Activated CD8-positive, alpha-beta memory T cell treated with anti-CD3 and anti-CD28 coated beads, Interleukin-2, amount 10 ng/mL, durations not matched to agents 7 days and 5 days (primary cell): ENCODE measurements at places on chromosomes 6 and 20. TPM values are rescaled to one million over a fixed set of nuclear protein-coding genes. Genes with fewer than 3 reads are reported as not detected.

- no peaks in the 10 kb centered on the region for H3K4me1 ChIP-seq
- no peak for DNase-seq
- no peak overlapping the region for H3K27ac ChIP-seq
- H3K27me3 ChIP-seq = peaks cover 11% of the 10 kb centered on the region
Measured at GRCh38 chr20:34984756-34985261, 29.1 kb downstream of the MYH7B start.

DNA sequence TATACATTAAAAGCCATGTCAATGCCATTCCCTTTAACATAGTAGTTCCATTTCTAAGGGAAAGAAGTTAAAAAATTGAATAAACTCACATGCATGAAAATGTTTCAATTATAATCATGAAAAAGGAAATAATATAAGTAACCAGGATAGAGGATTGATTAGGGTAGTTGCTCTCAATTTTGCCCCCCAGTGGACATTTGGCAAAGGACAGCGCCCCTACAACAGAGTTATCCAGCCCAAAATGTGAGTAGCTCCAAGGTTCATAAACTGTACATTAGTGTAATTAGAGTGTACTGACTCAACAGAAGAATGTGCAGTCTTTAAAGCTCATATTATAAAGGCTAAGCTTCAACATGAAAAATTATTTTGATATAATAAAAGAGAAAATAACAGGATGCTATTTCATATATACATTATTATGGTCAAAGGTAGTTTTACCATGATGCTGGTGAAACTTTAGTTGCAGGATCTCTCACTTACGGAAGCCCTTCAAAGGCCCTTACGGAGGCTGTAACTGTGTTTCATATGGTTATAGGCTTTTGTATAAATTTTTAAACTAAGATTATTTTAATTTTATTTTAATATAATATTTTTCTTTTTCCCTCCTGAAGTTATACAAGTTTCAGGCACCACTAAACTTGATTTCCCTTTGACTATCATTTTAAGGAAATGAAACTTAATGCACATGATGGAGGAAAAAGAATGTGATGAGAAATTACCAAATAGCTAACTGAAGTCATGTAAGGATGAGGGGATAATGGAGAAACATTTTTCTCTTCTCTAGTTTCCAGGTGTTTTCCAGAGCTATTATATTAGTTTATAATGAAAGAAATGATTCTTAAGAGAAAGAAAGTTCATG lies 403.6 kb downstream of the PLCB1 start:
- no peak for DNase-seq
- H3K27ac ChIP-seq = no peak overlapping the region
- H3K4me3 ChIP-seq = no peak overlapping the region
- no peaks in the 10 kb centered on the region for H3K27me3 ChIP-seq
- H3K4me1 ChIP-seq = no peaks in the 10 kb centered on the region

GRCh38 chr6:44238687-44239350 lies 8.1 kb upstream of the HSP90AB1 start:
- peak overlapping the region; percentile 13 for H3K4me3 ChIP-seq
- DNase-seq = no peak
- H3K27ac ChIP-seq = no peak overlapping the region
- no peaks in the 10 kb centered on the region for H3K27me3 ChIP-seq

DNA sequence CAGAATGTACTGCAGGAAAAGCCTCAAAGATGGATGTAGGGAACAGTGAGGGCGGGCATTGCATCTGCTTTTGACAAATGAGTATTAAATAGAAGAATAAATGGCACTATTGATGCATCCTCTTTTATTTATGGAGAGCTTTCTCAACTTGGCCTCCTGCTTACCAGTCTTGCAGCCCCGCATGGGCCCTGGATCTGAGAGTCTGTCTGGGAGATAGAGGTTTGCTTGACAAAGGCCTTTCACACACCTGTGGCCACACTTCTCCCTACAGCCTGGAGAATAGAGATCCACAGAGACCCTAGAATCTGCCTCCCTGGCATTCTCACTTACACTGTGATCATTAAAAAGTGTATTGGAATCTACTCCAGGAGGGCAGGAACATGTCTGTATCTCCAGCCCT lies 203.8 kb upstream of the CDH4 start:
- no peaks in the 10 kb centered on the region for H3K27me3 ChIP-seq
- no peaks in the 10 kb centered on the region for H3K4me1 ChIP-seq
- H3K36me3 ChIP-seq = no peaks in the 10 kb centered on the region

DNA sequence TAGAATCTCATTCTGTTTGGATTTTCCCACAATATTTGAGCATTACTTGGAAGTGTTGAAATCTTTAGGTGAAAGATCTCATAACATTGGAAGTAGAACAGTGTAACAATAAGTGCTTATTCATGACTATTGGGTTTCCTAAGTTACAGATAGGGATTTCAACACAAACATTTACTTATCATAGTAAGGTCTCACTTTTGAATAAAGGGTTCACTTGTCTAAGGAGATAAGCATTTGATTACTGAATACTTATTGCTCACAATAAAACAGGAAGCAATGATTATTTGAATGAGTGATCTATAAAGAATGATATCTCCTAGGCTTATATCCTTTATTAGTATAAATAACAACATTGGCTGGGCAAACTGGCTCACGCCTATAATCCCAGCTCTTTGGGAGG lies 14.8 kb downstream of the DDX43 start:
- DNase-seq = no peak
- no peaks in the 10 kb centered on the region for H3K4me1 ChIP-seq
- no peak overlapping the region for H3K4me3 ChIP-seq
- no peaks in the 10 kb centered on the region for H3K27me3 ChIP-seq
- H3K36me3 ChIP-seq = peaks cover 12% of the 10 kb centered on the region

- no peak overlapping the region for H3K4me3 ChIP-seq
- DNase-seq = no peak
Measured at GRCh38 chr20:48696671-48697070, 131.1 kb downstream of the PREX1 start.

DNA sequence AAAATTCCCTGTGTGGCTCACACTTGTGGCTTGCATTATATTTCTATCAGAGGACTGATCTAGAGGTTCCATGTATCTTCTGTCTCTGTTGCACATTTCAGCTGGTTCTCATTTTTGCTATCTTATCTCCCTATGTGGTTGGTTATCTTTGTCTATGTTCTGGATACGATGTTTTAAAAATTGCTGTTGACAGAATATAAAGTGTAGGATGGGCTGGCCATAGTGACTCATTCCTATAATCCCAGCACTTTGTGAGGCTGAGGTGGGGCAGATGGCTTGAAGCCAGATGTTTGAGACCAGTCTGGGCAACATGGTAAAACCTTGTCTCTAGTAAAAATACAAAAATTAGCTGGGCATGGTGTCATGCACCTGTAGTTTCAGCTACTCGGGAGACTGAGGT lies 9.9 kb upstream of the ULBP3 start:
- H3K27ac ChIP-seq = no peak overlapping the region
- H3K4me1 ChIP-seq = peaks cover 51% of the 10 kb centered on the region
- peaks cover 52% of the 10 kb centered on the region for H3K27me3 ChIP-seq
- H3K4me3 ChIP-seq = no peak overlapping the region
- H3K36me3 ChIP-seq = no peaks in the 10 kb centered on the region
- no peak for DNase-seq

DNA sequence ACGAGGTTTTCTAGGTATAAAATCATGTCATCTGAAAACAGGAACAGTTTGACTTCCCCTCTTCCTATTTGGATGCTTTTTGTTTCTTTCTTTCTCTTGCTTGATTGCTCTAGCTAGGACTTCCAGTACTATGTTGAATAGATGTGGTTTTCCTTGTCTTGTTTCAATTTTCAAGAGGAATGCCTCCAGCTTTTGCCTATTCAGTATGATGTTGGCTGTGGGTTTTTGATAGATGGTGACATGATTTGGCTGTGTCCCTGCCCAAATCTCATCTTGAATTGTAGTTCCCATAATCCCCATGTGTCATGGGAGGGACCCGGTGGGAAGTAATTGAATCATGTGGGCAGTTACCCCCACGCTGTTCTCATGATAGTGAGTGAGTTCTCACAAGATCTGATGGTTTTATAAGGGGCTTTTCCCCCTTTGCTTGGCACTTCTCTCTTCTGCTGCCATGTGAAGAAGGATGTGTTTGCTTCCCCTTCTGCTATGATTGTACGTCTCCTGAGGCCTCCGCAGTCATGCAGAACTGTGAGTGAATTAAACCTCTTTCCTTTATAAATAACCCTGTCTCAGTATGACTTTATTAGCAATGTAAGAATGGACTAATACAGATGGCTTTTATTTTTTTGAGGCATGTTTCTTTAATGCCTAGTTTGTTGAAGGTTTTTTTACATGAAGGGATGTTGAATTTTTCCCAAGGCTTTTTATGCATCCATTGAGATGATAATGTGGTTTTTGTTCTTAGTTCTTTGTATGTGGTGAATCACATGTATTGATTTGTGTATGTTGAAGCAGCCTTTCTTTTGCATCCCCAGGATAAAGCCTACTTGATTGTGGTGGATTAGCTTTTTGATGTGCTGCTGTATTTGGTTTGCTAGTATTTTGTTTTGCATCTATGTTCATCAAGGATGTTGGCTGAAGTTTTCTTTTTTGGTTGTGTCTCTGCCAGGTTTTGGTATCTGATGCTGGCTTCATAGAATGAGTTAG lies 239.1 kb downstream of the THBS2 start:
- DNase-seq = no peak
- H3K27me3 ChIP-seq = peaks cover 2% of the 10 kb centered on the region
- H3K36me3 ChIP-seq = no peaks in the 10 kb centered on the region
- no peak overlapping the region for H3K27ac ChIP-seq
- no peak overlapping the region for H3K4me3 ChIP-seq
- no peaks in the 10 kb centered on the region for H3K4me1 ChIP-seq

DNA sequence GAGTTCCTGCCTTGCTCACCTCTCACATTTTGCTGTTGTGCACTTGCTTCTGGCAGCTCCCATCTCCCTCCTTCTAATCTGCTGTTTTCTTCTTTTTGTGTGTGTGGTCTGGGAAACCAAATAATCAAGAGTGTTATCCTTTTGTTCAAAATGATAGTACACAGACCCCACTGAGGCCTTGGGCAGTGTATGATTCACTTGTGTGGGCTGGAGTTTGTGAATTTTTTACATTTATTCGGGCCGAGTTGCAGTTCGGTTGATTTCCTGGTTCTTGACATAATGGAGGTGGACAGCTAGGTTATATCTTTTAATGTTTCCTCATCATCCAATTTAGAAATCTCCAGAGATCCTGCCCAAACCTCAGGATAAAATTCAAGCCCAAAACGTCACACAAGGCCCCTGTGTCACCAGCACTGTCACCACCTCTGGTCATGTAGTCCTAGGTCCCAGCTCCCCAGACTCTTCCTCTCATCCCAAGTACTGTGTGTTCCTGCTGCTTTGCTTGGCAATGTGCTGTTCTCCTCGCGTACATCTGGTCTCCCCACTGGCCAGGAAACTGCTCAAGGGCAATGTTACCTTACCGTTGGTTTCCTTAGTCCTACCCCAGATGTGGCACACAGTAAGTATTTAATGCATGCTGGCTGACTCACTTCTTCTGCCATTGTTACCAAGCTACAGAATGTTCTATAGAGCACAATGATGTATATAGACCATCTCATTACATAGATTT lies 55.7 kb upstream of the PHACTR2 start:
- no peak overlapping the region for H3K27ac ChIP-seq
- no peaks in the 10 kb centered on the region for H3K36me3 ChIP-seq
- H3K4me1 ChIP-seq = peaks cover 3% of the 10 kb centered on the region

GRCh38 chr20:35318502-35319157 lies 26.4 kb upstream of the FAM83C start:
- no peak overlapping the region for H3K4me3 ChIP-seq
- H3K27ac ChIP-seq = peak overlapping the region; percentile 54
- peaks cover 9% of the 10 kb centered on the region for H3K36me3 ChIP-seq
- H3K4me1 ChIP-seq = peaks cover 50% of the 10 kb centered on the region

- no peak overlapping the region for H3K27ac ChIP-seq
- H3K4me3 ChIP-seq = no peak overlapping the region
- peaks cover 3% of the 10 kb centered on the region for H3K27me3 ChIP-seq
- H3K4me1 ChIP-seq = no peaks in the 10 kb centered on the region
- no peaks in the 10 kb centered on the region for H3K36me3 ChIP-seq
- DNase-seq = no peak
Measured at GRCh38 chr6:107607116-107607515, 117.2 kb downstream of the SOBP start.

- H3K4me1 ChIP-seq = no peaks in the 10 kb centered on the region
- no peak overlapping the region for H3K4me3 ChIP-seq
- peaks cover 35% of the 10 kb centered on the region for H3K27me3 ChIP-seq
- no peaks in the 10 kb centered on the region for H3K36me3 ChIP-seq
- DNase-seq = no peak
Measured at GRCh38 chr6:138498629-138499302, 528 bp downstream of the NHSL1 start.

Gene LINC00237
- 0.35 TPM for total RNA-seq

Gene PRR18
- total RNA-seq = not detected

Gene VWA7
- 5.7 TPM for total RNA-seq

Gene SEL1L2
- total RNA-seq = not detected
